ENCODE measurements at places on chromosomes 6 and 20.
A peak's percentile ranks its signal among the peaks of the same experiment; 100 is the strongest.

DNA sequence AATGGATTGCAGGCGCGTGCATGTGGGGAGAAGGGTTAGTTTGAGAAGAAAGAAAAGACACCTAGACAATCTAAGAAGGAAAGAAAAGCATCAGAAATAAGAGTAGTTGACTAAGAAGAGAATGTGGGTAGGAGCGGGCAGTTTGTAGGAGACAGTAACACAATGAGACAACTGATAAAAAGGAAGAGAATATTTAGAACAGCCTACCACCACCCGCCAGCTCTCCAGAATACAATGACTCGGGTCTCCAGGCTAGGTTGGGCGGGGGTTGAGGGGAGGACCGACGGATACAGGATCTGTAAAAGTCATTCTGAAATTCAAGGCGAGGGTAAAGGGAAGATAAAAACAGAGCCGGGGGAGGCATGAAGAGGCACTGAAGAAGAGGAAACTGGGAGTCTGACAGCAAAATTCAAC is 712 bp downstream of the ABHD16A start:
- H3K27me3 ChIP-seq: no peaks in the 10 kb centered on the region
- H3K4me1 ChIP-seq: peaks cover 7% of the 10 kb centered on the region
- no peak for DNase-seq

DNA sequence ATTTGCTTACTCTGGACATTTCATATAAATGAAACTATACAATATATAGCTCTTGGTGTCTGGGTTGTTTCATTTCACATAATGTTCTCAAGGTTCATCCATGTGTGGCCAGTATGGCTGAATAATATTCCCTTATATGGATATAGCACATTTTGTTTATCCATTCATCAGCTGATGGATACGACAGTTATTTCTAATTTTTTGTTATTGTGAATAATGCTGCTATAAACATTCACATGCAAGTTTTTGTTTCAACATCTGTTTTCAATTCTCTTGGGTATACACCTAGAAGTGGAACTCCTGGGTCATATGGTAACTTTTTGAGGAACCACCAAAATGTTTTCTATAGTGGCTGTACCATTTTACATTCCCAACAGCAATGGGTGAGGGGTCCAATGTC is 101.1 kb downstream of the CDK19 start:
- no peak for DNase-seq
- H3K36me3 ChIP-seq: no peaks in the 10 kb centered on the region
- H3K27ac ChIP-seq: no peak overlapping the region
- no peaks in the 10 kb centered on the region for H3K4me1 ChIP-seq

- no peaks in the 10 kb centered on the region for H3K4me1 ChIP-seq
- no peak for DNase-seq
Observed at GRCh38 chr6:168286116-168286515, 33.5 kb downstream of the DACT2 start.

DNA sequence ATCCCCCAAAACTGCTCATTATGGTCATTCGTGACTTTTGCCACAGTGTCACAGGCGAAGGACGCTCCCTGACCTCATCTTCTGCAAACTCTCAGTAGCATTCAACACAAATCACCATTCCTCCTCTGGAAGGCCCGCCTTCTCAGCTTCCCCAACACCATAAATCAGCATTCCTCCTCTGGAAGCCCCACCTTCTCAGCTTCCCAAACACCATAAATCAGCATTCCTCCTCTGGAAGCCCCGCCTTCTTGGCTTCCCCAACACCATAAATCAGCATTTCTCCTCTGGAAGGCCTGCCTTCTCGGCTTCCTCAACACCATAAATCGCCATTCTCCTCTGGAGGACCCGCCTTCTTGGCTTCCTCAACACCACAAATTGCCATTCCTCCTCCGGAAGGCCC is 288.0 kb upstream of the AGPAT4 start:
- H3K4me3 ChIP-seq: no peak overlapping the region
- no peaks in the 10 kb centered on the region for H3K36me3 ChIP-seq
- no peaks in the 10 kb centered on the region for H3K27me3 ChIP-seq

DNA sequence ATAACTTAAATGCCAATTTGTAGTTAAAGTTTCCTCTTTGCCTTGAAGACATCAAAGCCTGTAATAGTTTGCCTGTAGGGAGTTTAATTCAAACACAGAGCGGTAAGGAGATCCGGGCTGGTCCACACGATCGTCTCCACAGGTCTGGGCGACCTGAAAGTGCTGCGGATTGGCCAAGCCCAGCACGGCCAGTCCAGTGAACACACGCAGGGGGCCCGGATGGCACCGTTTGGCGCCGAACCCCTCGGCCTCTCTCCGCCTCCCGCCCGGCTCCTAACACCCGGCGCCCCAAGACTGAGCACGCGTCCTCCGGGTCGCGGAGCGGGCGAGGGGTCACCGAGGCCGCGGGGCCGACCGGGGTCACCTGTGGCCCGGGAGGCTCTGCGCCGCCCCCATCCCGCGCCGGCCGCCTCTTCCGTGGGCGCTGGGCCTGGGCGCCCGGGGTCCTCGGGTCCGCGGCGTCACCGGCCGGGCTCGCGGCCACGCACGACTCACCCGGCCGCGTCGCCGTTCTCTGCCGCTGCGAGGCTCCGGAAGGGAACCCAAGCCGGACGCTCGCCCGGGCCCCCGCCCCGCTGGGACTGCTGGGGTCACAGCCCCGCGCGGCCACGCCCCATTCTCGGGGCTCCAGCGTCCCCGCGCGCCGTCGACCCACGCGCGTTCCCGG is 481 bp downstream of the SERPINB6 start:
- peak overlapping the region; percentile 79 for H3K4me3 ChIP-seq
- H3K27ac ChIP-seq: peak overlapping the region; percentile 99
- H3K36me3 ChIP-seq: no peaks in the 10 kb centered on the region
- no peaks in the 10 kb centered on the region for H3K27me3 ChIP-seq
- H3K4me1 ChIP-seq: no peaks in the 10 kb centered on the region

GRCh38 chr20:54626126-54626525 is 150.7 kb downstream of the DOK5 start:
- H3K4me1 ChIP-seq: no peaks in the 10 kb centered on the region
- no peaks in the 10 kb centered on the region for H3K27me3 ChIP-seq
- no peak overlapping the region for H3K4me3 ChIP-seq
- H3K36me3 ChIP-seq: no peaks in the 10 kb centered on the region
- no peak for DNase-seq
- H3K27ac ChIP-seq: no peak overlapping the region

GRCh38 chr6:35283361-35283760 is 14.3 kb upstream of the DEF6 start:
- no peaks in the 10 kb centered on the region for H3K4me1 ChIP-seq
- no peak for DNase-seq
- no peak overlapping the region for H3K27ac ChIP-seq
- H3K4me3 ChIP-seq: no peak overlapping the region
- H3K27me3 ChIP-seq: no peaks in the 10 kb centered on the region

DNA sequence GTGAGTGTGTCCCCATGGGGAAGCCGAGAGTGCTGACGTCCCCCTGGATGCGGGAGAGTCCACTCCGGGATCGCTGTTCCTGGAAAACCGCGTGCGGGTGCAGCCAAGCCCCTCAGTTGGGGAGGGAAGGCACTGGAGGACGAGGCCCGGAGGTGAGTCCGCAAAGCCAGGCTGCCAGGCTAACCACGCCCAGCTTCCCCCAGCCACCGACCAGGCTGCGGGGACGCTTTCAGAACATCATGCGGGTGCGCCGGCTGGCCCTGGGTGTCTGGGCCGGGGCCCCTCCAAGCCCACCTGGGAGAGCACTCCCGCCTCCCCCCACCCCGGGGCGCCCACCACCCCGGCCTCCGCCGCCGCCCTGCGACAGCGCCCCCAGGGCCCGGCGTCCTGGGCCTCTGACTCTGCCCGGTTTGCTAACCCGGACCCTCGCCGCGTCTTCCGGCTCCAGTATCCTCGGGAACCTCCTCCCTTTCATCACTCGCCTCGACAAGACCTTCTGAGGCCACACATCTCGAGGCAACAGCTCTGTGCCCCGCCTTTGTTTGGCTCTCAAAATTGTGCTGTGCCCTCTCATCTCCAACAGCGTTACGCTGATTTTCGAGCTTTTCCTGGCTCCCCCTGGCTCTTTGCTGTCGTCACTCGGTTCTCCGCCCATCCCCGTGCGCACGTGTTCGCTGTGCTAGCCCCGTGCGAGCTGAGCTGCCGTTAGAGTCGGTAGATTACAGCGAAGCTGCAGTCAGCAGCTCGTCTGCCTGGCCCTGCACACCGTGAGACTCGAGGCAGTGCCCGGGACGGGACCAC is 47.1 kb upstream of the ENTPD6 start:
- peak overlapping the region; percentile 33 for H3K4me3 ChIP-seq
- no peak overlapping the region for H3K27ac ChIP-seq
- no peak for DNase-seq
- H3K27me3 ChIP-seq: no peaks in the 10 kb centered on the region
- H3K36me3 ChIP-seq: no peaks in the 10 kb centered on the region
- no peaks in the 10 kb centered on the region for H3K4me1 ChIP-seq

DNA sequence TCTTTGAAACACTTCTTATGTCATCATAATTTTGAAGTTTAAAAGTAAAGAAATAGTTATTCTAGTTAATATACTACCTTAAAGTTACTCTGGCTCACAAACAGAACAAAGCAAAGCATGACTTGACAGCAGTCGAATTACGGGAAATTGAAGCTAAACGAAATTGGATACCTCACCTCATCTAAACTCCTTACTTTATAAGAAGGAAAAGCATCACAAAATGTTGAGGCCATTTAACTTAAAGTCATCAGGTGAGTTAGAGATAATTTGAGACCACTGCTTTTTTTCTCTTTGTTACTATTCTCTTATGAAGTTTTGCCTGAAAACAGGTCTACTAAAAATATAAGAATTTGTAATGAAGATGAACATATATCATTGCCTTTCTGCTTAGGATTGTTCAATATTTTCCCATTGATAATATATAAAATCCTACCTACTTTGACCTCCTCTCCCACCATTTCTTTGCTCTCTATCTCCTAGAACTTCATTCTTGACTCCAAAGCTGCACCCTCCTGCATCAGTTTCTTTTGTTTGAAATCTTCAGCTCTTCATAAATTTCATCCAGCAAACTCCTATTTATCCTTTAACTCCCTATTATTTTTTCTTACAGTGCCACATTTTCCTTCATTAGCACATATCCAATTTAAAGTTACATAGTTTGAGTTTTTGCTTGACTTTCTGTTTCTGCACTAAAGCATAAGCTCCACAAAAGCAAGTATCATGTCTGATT is 510.7 kb upstream of the ZNF337 start:
- no peak for DNase-seq
- H3K36me3 ChIP-seq: no peaks in the 10 kb centered on the region
- H3K4me1 ChIP-seq: no peaks in the 10 kb centered on the region

- no peak overlapping the region for H3K27ac ChIP-seq
- no peak for DNase-seq
- H3K4me1 ChIP-seq: no peaks in the 10 kb centered on the region
- H3K4me3 ChIP-seq: no peak overlapping the region
- no peaks in the 10 kb centered on the region for H3K36me3 ChIP-seq
Observed at GRCh38 chr6:55227862-55228261, 53.5 kb downstream of the HCRTR2 start.

GRCh38 chr20:36061754-36062153 is 92.8 kb upstream of the EPB41L1 start:
- no peak overlapping the region for H3K27ac ChIP-seq
- no peaks in the 10 kb centered on the region for H3K27me3 ChIP-seq
- H3K4me3 ChIP-seq: no peak overlapping the region
- H3K4me1 ChIP-seq: no peaks in the 10 kb centered on the region
- no peaks in the 10 kb centered on the region for H3K36me3 ChIP-seq

DNA sequence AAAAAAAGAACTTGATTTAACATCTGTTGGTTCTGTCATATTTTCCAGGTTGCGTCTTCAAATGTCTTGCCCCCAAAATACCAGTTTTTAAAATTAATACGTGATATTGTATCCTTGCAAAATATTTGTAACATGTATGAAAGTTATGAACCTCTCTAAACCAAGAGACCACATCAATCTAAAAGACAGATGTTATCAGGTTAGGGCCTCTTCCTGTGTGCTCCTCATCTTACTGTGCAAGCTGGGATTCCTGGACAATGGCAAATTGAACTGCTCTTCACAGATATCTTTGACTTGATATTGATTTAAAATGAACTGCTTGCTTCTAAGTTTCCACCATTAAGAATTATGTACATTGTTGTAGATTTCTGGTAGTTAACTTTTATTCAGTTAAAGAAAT is 9.6 kb downstream of the TMEM239 start:
- DNase-seq: no peak
- no peak overlapping the region for H3K27ac ChIP-seq

DNA sequence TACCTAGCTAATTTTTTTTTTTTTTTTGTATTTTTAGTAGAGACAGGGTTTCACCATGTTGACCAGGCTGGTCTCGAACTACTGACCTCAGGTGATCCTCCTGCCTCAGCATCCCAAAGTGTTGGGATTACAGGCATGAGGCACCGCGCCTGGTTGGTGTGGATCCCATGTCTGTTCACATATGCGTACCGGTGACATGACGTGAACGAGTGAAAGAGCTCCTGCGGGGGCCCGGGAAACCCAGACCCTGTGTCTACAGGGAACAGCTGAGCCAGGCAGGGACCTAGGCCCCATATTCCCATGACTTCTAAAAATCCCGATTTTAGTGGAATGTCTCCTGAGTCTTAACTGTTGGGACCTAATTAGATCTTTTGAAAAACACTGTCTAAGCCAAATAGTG is 33.1 kb downstream of the VSTM2L start:
- H3K4me1 ChIP-seq: no peaks in the 10 kb centered on the region
- H3K27ac ChIP-seq: no peak overlapping the region
- H3K27me3 ChIP-seq: no peaks in the 10 kb centered on the region
- no peak overlapping the region for H3K4me3 ChIP-seq

DNA sequence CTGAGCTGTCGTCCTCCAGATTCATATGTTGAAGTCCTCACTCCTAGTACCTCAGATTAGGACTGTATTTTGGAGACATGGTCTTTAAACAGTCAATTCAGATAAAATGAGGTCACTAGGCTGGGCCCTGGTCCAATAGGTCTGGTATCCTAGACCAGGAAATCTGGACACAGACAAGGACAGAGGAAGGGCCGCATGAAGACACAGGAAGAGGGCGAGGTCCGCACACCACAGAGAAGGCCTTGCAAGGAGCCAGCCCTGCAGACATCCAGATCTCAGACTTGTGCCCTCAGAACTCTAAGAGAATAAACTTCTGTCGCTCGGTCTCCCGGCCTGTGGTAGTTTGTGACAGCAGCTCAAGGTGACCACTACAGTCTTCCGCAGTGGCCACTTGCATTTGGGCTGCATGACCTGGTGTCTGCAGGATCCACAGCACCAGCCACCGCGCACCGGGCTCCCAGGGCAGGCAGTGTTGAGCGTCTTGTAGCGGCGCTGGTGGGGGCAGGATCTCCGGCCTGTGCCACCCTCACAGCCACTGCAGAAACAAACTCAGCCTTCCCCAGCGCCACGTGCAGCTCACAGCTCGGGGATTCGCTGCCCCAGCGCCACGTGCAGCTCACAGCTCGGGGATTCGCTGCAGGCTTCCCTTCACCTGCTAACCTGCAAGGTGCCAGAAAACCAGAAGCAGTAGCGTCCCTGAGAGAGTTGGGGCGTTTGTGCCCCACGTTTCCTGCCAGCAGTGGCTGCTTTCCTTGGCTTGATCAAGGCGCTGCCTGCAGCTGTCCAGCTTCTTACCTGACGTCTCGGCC is 6.0 kb upstream of the RBM38 start:
- no peaks in the 10 kb centered on the region for H3K27me3 ChIP-seq
- no peak for DNase-seq
- H3K4me1 ChIP-seq: no peaks in the 10 kb centered on the region

GRCh38 chr6:86107985-86108384 is 465.3 kb upstream of the SYNCRIP start:
- H3K4me3 ChIP-seq: no peak overlapping the region
- no peaks in the 10 kb centered on the region for H3K4me1 ChIP-seq
- no peaks in the 10 kb centered on the region for H3K36me3 ChIP-seq
- no peak overlapping the region for H3K27ac ChIP-seq
- no peak for DNase-seq

GRCh38 chr6:5738211-5738610 is 268.5 kb downstream of the NRN1 start:
- no peak overlapping the region for H3K27ac ChIP-seq
- H3K36me3 ChIP-seq: no peaks in the 10 kb centered on the region
- DNase-seq: no peak
- no peaks in the 10 kb centered on the region for H3K4me1 ChIP-seq
- H3K27me3 ChIP-seq: no peaks in the 10 kb centered on the region

Data from uterus (tissue), 4 donors.